ENCODE measurements at places on chromosomes 4 and X. TPM values are rescaled to one million over a fixed set of nuclear protein-coding genes. Genes with fewer than 3 reads are reported as not detected.

PDCL2 gene
- total RNA-seq = not detected

SLC2A9 gene
- total RNA-seq = 15.0 TPM

BEX5 gene
- 3.3 TPM for total RNA-seq

SPANXC gene
- not detected for total RNA-seq

FAM184B gene
- total RNA-seq = 1.6 TPM

ITM2A gene
- total RNA-seq = 83.7 TPM

Measured in metanephros (tissue), 2 donors.